CD4-positive, alpha-beta memory T cell (primary cell): ENCODE measurements at places on chromosomes 12 and 14.

- DNase-seq: no peak
Measured at GRCh38 chr12:71685312-71685906, 473 bp upstream of the TMEM19 start.

- DNase-seq: no peak
Measured at GRCh38 chr14:100350276-100350926, 27.3 kb downstream of the SLC25A47 start.

DNA sequence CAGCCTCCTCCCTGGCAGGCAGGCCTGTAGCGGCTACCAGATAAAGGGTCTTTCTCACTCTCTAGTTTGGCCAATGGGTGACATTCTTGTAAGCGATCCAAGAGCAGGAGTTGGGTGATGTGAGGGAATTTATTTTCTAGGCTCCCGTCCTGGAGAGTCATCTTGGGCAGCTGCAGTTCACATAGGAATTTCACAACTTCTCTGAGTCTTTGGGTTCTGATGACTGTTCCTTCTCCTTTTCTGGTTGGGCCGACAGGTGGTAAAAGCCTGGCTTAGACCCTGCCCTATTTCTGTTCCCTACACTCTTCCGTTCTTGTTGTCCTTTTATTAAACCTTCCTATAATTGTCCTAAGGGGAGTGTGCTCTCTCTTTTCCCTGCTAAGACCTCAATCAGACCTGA lies 42.6 kb upstream of the POC1B start:
- DNase-seq: no peak

DNA sequence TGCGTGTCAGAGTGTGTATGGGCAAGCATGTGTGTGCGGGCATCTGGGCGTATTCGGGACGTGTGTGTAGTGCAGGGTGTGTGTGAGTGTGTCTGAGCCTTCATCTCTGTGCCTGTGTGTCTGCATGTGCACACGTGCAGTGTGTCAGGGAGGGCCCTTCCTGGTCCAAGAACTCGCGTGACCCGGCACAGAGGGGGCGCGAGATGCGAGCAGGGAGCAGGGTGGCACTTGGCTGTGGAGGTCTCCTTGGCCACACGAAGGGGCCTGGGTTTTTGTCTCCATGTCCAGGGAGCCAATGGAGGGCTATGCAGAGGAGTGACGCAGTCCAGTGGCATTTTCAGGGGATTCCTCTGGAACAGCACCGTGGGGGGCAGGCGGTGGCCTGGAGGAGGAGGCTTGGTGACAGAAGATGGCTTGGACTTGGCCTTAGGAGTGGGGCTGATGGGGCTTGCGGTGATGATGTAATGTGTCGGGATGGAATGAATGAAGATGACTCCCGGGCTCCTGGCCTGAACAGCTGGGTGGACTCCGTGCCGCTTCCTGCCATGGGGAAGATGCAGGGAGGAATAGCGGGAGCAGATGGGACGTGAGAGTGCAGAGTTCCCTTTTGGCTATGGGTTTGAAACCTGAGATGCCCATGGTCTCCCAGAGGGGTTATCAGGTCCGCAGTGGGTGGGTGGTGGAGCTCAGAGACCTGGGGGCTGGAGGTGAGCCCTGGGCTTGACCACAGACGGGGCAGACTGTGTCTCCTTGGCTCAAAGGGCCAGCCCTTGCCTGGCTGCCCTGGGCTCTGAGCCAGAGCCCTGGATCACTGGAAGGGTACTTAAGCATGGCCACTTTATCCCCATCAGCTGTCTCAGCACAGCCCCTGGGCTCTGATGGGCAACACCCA lies 208.3 kb downstream of the PHETA1 start:
- DNase-seq: no peak

DNA sequence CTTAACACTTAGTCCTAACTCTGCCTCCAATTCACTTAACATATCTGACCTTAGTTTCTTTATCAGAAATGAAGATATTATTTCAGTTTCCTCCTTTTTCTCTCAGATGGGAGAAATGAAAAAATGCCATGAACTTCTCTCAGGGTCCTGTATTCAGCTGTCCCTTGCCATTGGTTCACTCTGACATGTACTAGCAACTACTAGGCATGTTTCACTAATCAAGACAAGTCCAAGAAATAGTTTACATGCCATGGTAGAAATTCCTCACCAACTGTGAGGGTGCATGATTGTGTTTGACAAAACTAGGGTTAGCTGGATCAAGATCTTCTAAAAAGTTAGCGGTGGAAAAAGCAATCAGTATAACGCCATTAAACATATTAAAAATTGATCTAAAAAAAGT lies 7.0 kb upstream of the ATXN7L3B start:
- no peak for DNase-seq

DNA sequence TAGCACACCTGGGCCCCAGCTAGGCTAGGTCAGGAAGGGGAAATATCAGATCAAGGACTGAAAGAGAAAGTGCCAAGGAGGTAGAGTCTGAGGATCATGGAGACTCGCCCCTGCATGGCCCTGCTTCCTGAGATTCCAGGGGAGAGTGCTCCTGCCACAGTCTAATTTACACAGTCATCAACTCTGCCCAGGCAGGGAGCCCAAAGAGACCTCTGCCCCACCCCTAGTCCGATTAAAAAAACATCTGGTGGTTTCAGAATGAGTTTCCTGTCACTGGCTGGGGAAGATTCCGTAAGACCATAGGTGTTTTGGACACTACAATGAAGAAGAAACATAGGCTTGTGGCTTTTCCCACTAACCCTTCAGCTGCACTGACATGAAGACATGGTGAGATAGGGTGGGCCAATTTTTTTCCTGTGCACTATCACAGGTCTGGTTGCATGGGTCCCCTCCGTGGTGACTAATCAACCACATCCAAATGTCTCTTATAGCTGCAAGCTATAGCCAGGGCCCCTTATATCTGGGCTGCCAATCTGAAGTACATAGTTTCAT lies 31.5 kb upstream of the GZMB start:
- DNase-seq: no peak

- DNase-seq: no peak
Measured at GRCh38 chr14:94113490-94113889, 3.0 kb downstream of the IFI27 start.

DNA sequence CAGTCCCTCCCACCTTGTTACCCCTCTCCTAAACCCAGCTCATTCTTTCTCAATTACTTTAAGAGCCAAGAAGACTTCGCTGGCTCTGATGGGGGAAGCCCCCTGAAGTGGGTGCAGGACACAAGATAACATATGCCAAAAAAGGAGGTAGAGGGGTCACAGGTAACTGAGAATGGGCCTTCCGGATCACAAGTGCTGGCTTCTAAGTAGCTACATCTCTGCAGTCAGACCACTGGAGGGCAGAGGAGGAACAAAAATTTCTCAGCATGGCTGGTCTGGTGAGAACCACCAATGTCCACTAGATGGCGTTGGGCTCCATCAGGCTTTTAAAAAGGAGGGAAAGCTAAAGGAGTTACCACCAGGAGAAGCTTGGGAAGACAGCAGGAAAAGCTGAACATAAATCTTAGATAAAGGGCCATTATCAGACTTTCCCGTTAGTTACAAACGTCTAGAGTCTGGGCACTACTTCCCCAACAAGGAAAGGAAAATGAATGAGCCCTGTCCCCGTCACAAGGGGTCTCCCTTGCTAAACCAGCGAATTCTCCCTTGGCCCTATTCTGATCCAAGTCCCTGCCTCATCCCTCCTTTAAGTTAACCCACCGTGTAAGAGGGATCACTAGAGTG lies 11.6 kb upstream of the CDH24 start:
- DNase-seq: peak; percentile 77

DNA sequence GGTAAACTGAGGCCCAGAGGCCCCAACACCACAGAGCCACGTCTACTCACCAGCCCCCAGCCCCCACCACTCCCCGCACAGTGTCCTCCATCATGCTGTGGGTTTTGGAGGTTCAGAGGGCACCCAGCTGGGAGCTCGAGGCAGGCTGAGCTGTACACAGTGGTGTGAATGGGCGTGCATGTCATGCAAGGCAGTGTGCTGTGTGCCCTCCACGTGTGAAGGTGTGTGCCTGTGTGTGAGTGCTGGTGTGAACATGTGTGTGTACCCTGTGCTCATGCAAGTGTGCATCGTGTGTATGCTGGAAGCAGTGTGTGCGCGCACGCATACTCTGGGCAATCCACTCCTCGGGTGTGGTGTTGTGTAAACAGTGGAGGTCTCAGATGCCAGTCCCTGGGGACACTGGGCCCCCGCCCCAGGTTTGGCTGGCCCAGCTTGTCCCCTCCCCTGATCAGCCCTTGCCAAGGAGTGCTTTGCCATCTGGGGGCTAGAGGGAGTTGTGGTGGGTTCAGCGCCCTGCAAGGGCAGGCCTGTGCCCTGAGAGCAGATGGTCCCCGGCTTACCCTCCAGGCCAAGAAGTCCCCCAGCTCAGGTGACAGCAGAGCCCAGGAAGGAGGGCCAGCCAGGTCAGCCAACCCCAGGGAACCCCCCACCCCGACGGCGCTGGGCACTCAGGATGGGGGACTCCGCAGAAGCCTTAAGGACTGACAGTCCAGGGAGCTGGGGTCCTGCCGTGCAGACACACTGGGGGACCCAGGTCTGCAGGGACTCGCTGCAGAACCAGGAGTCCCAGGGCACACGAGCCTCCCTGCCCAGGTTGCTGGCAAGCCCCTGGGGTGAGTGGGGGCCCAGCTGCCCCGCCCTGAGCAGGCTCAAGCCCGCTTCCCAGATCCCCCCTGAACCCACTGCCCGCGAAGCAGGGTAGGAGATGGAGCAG lies 23.8 kb upstream of the GPR132 start:
- no peak for DNase-seq

- no peak for DNase-seq
Measured at GRCh38 chr12:72546106-72546505, 273.9 kb downstream of the TRHDE start.
